Fibroblast of skin of right quadriceps (primary cell): ENCODE measurements at places on chromosomes 6 and 20.
A peak's percentile ranks its signal among the peaks of the same experiment; 100 is the strongest.

DNA sequence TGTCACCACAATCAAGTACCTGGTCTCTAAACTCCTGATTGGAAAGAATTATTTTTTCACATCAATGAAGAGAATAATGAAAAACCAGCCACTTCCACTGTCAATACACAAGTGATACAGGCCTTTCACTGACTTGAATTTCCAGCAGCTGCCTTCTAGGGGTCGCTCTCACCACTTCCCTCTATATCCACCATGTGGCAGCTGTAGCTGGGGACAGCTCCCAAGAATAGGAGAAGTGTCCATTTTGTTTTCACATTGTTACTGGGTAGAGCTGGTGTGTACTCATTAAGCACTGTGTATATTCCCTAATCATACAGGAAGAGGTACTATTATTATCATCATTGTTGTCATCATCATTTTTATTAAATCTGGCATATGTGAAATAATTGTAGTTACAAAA is 438.4 kb upstream of the SPTLC3 start:
- no peak for DNase-seq

DNA sequence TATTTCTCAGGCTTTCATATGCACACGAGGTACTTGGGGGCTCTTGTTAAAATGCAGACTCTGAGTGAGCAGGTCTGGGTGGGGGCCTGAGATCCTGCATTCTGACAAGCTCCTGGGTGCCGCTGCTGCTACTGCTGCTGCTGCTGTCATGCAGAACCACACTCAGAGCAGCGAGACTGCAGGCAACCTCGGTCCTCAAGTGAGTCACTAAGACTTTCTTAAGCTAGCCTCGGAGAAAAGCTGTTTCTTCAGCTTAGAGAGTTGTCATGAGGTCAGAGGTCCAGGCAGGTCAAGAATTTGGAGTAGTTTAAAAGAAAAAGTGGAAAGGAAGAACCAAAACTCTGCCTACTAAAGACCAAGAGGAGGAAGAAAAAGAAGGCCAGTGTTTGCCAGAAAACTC is 92.9 kb downstream of the SPTLC3 start:
- peak; percentile 4 for DNase-seq

GRCh38 chr6:92341201-92341600 is 1078.2 kb downstream of the EPHA7 start:
- DNase-seq: no peak

DNA sequence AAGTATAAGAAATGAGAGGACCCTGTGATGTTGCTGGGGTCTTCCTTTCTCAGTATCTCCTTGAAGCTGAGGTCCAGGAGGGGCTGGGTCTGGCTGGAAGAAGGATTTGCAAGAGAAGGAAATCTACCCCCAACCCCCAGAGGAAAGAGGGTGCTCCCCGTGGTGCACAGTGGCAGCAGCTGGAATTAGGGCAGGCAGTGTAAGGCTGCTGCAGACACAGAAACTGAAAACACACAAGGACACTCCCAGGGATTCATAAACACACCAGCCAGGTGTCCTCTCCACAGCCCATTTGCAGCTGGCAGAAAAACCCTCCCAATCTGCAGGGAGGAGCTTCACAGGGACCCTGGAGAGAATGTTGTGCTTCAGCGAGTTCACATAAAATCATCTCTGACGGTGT is 297.2 kb downstream of the CDH26 start:
- DNase-seq: no peak

- DNase-seq: peak; percentile 31
Measured at GRCh38 chr6:136846046-136846445, 23.7 kb downstream of the PEX7 start.

GRCh38 chr20:20897145-20897544 is 184.7 kb upstream of the RALGAPA2 start:
- no peak for DNase-seq

- DNase-seq: peak; percentile 12
Measured at GRCh38 chr6:83092756-83093399, 25.4 kb downstream of the DOP1A start.

GRCh38 chr6:54431466-54431865 is 123.2 kb downstream of the TINAG start:
- DNase-seq: peak; percentile 70

GRCh38 chr6:111550195-111550594 is 55.5 kb downstream of the TRAF3IP2 start:
- DNase-seq: no peak

GRCh38 chr6:21785164-21785563 is 191.6 kb downstream of the SOX4 start:
- no peak for DNase-seq

DNA sequence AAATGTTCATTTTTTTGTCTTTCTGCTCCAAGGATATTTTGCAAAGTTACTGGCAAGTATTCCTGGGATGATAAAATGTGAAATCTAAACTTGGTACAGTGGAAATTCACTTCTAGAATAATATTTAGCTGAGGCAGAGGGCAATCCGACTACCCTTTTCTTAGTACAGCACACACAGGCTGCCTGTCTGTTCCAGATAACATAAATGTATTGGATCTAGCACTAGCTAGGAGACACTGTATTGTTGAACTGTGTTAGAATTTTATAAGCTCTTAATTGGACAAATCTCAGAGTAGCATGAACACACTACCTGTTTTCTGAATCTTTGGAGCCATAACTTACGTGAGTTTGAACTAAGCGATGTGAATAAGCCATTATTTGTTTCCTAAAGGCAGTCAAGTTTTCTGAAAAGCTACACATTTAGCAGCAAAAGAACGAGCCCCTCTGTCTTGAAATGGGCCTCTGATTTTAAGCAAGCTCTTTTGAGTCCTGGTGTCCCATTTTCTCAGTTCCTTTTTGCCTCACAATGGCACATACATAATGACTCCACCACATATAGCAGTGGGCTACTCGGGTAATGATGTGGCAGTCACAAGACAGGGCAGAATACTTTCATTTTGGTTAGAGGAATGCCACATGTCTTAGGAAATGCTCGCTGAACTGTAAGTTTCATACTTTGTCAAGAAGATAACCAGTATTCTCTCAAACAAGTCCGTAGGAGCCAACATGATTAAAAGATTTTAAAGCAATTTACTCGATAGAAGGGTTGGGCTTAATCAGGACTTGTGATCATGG is 116.5 kb upstream of the ESR1 start:
- DNase-seq: no peak

DNA sequence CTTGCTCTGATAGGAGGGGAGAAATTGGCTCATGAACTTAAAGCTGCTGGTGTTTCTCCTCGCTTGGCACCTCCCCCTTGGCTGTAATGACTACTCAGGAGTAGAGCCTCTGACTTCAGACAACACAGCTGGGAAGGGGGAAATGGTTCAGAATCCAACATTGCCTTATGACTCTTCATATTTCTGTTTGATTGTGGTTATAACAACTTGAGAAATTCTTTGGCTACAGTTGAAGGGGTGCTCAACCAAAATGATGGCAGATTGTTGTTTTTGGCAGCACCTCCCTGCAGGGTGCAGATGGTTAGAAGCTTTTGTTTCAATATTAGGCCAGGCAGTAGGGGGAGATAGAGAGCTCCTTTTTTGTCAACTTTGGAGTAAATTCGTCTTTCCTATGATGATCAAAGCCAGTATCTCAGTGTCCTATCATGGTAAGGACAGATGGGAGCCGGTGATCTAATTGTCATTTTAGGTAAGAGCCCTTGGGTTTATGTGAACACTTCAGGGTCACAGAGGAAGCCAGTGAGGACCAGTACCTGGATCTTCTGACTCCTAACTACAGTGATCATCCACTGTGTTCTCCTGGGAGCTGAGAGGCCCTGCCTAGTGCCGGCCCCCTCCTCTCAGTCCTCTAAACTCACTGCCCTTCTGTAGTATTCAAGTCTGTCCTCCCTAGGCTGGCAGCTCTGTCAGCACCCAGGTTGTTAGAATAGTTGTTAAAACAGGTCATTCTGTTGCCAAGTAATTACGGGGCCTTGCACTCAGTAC is 39.9 kb downstream of the RPRD1B start:
- peak; percentile 94 for DNase-seq

GRCh38 chr6:133764754-133765208 is 124.1 kb upstream of the TCF21 start:
- DNase-seq: no peak

DNA sequence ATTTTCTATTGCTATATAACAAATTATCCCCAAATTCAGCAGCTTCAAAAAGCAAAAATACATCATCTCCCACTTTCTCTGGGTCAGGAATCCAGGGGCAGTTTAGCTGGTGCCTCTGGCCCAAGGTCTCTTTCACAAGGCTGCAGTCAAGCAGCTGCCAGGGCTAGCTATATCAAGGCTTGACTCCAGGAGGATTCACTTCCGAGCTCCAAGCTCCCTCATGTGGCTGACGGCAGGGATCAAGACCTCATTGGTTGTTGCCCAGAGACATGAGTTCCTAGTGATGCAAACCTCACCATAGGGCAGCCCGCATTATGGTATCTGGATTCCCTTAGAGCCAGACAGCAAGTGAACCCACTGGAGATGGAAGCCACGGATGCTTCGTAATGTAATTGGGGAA is 1.3 kb upstream of the VNN1 start:
- peak; percentile 24 for DNase-seq

GRCh38 chr6:73712535-73713173 is 16.7 kb downstream of the CD109 start:
- no peak for DNase-seq

DNA sequence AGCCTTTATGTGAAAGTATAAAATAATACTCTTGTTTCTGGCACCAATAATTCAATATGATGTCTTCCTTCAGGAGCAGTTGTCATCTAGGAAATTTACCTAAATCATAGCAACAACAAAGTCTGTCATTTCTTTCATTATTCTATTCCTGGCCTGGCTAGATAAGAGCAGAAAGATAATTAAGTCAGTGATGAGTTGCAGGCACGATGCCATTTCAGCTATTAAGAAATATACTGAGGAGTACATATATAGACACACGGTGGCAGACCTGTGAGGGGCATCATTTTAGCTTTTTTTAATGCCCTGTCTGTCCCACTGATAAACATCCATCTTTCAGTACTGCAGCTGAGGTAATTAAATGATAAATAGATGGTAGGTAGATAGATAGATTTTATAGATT is 756.1 kb upstream of the EPHA7 start:
- no peak for DNase-seq

- DNase-seq: no peak
Measured at GRCh38 chr6:156808287-156808686, 31.1 kb downstream of the ARID1B start.

- no peak for DNase-seq
Measured at GRCh38 chr20:55415567-55416142, 589.7 kb downstream of the CBLN4 start.

DNA sequence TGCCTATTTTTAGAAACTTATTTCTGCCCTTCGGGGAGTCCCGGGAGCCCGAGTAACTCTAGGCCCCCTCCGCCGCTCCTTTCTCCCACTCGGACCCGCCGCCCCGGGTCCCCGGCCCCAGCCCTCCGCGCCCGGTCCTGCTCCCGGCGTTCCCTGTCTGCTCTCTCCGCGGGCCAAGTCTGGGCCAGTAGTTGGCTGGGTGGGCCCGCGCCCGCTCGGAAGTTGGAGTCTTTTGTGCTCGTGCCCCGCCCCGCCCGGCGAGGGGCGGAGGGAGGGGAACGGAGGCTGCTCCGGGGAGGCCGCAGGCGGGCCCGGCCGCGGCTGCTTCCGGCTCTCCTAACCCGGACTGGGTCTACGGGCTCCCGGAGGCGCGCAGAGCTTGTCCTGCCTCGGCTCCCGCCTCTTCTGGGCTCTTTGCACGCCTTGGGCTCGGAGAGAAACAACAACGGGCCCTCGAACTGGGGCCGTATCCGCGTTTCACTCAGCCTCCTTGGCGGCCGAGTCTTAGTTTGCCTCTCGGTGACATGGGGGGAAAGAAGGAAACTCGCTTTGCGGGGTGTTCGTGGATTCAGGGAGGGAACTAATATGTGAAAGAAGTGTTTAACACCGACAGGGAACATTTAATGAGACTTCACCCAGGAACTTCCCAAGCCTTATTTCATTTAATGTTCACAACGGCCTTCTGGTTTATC is 657 bp downstream of the RALY start:
- peak; percentile 81 for DNase-seq

GRCh38 chr6:23323897-23324296 is 754.5 kb downstream of the HDGFL1 start:
- no peak for DNase-seq

- DNase-seq: no peak
Measured at GRCh38 chr6:15985379-15985959, 143.4 kb upstream of the MYLIP start.

GRCh38 chr6:14177413-14178082 is 60.0 kb downstream of the CD83 start:
- DNase-seq: no peak

GRCh38 chr20:50510706-50511542 is 741 bp downstream of the PTPN1 start:
- no peak for DNase-seq

DNA sequence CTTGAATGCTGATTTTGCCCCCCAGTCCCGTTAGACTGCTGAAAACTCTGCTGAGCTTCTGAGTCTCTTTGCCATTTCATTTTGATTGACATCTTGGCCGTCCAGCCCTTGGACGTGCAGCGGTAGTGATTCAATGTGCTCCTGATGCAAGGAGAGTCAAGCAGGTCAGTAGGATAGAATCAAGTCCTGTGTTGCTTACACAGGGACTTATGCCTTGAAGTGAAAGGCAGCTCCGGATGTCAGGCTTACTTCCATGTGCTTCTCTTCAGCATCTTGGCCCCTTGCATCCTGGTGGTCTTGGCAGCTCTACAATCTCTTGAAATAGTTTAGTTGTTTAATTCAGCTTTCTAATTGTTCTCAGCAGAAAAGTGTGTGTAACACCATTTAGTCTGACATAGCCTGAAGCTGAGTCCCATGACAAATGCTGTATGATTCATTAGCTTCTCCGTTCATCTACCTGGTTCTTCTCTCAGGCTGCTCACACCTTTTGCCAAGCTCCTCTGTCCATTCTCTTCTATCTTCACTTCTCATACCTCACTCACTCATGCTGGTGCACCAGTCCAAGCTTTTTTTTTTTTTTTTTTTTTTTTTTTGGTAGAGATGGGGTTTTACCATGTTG is 76.0 kb downstream of the EZR start:
- no peak for DNase-seq

GRCh38 chr6:157685596-157686280 is 137.3 kb upstream of the SNX9 start:
- no peak for DNase-seq

DNA sequence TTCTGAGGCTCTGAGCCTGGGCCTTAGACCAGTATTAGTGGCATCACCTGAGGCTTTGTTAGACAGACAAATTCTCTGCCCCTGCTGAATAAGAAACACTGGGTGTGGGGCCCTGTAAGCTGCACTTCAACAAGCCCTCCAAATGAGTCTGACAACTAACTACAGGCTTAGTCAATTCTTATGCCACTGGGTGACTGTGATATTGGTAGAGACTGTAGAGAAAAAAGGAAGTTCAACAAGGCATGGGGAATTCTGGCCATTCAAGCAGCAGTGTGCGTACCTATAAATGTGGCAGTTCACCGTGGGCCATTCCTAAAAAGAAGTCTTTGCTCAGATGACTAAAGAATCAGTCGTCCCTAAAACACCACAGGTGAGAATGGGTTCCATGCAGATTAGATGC is 82.7 kb downstream of the MDN1 start:
- no peak for DNase-seq

- DNase-seq: no peak
Measured at GRCh38 chr20:42391807-42392206, 773.6 kb upstream of the CHD6 start.

- no peak for DNase-seq
Measured at GRCh38 chr6:134289204-134289575, 28.7 kb downstream of the SGK1 start.

- no peak for DNase-seq
Measured at GRCh38 chr6:53605543-53606235, 59.9 kb downstream of the KLHL31 start.
